OCI-LY7 (cell line): ENCODE measurements at places on chromosomes 16 and 17.
A peak's percentile ranks its signal among the peaks of the same experiment; 100 is the strongest.

- DNase-seq = no peak
These were observed 465 bp upstream of the PRSS22 start for GRCh38 chr16:2858245-2859025.

- peak; percentile 29 for DNase-seq
These were observed 36.0 kb upstream of the KLHDC4 start for GRCh38 chr16:87801679-87802259.

DNA sequence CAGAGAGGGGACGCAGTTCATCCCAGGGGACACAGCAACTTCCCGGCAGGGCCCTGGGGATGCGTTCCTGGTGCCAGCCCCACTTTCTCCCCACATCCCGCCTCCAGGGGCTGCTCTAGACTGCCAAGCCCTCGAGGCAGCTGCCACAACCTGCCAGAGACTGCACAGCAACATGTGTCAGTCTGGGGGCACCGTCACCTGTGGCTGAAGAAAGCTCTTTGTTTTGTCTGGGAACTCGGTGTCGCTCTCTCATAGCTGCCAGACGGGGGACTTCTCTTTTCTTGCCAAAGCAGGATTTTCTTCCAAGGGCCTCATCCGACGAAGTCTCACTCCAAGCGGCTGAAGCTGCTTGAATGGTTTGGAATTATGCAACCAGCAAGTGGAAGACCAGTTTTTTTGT lies 43.7 kb downstream of the COTL1 start:
- no peak for DNase-seq

DNA sequence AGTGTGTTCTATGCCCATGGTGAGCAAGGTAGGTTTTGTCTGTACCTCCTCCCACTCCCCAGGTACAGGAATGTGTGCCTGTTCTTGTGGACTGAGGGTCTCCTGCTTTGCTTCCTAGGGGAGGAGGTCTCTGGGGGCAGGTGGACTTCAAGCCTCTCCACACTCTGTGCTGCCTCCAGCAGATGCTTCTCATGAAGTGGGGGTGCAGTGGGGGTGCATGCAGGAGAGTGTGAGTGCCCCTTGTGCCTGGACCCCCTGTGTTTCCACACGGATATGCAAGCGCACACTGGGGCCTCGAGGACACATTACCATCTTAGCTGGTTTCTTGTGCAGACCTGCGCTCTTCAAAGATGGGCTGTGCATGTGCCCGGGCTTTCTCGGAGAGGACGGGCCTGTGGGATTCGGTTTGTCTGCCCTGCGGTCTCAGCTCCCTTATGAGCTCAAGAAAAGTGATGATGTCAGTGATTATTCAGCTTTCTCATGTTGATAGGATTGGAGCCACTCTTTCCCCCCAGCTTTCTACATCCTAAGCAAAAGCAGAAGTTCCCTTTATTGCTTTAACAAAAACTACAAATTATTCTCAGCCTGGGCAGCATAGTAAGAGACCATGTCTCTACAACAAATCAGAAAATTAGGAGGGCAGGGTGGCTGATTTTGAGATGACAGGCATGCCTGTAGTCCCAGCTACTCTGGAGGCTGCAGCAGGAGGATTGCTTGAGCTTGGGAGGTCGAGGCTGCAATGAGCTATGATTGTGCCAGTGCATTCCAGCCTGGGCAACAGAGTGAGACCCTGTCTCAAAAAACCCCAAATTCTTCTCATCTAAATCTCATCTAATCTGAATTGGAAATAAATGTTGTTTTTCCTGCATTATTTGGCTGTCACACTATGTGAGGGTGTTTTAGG lies 86.8 kb downstream of the RPTOR start:
- no peak for DNase-seq

DNA sequence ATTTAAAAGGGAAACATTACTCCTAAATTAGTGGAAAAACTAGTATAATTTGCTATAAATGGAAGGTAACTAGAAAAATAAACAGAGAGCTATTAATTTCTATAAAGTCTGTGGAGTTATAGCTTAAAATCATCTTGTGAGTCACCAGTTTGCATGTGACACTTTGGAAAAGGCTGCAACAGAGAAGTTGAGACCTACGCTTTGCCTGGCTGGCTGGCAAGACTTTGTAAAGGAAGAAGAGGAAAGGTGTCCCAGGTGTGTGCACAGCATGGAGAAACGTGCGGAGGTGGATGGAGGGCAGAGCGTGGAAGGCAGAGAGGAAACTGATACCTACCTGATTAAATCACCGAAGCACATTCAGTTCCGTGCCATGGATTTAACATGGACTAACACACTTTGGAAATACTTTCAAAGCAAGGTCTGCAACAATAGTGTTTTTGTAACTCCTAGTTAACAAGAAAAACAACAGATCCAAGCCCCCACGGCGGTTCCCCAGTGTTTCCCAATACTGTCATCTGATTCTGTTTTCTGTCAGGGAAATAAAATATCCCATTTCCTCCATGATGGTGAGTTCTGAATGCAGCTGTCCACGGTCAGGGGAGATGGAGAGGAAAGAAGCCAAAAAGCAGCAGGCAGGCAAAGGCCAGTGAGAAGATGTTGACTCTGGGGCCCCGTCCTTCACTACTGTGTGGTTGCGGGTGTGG lies 134.8 kb downstream of the XYLT1 start:
- no peak for DNase-seq

GRCh38 chr16:84759061-84759460 lies 59.3 kb downstream of the USP10 start:
- no peak for DNase-seq

GRCh38 chr17:34401165-34401564 lies 38.1 kb upstream of the CCL1 start:
- no peak for DNase-seq

- DNase-seq = no peak
These were observed 58.3 kb upstream of the AKTIP start for GRCh38 chr16:53561101-53561888.

DNA sequence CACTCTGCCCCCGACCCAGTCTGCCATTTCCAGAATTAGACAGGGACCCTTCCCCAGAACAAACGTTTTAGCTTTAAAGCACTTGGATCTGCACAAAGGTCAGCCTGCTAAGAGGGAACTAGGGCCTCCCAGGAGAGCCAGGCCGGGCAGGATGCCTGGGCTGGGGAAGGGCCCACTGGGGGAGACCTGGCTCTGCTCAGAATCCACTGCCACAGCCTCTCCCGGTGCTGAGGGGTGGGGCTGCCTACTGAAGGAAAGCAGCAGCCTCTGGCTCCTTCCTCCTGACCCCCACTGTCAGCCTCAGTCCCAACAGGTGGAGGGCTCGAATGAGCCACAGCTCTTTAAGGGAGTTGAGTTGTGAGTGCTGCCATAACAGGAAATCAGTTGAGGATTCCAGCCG lies 1.7 kb downstream of the YBX2 start:
- DNase-seq = no peak

GRCh38 chr16:88642881-88643643 lies 4.7 kb downstream of the IL17C start:
- no peak for DNase-seq

DNA sequence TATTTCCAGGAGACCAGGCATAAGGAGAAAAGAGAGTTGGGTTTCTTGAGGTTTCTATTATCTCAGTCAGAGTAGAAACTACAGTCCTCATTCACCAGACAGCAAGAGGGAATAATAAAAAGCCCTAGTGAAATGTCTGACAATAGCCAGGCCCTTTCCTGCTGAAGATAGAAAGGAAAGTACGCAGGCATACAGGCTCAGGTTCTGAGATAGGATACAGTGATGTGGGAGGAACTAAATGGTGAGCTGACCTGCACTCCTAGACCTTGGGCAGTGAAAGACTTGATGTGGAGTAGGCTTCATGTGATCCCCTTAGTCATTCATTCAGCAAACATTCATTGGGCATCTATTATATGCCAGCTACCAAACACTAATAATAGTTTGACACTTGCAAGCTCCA lies 14.9 kb downstream of the ZNF821 start:
- no peak for DNase-seq

GRCh38 chr16:4486126-4486893 lies 10.1 kb downstream of the HMOX2 start:
- DNase-seq = no peak

- no peak for DNase-seq
These were observed 177.1 kb downstream of the MSI2 start for GRCh38 chr17:57433452-57433851.

DNA sequence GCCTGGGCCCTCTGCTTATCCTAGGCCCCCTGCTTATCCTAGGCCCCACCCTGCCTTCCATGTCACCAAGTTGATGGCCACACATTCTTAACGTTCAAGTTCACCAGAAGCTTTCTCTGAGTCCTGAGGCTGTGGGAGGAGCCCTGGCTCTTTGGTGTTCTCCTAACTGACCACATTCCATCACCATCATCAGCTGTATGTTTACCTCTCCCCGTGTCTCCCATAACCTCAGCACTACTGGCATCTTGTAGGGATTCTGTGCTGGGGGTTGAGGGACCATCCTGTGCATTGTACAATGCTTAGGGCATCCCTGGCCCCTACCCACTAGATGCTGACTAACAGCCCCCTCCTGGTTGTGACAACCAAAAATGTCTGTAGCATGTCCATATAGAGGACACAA lies 99.3 kb downstream of the NDE1 start:
- no peak for DNase-seq

DNA sequence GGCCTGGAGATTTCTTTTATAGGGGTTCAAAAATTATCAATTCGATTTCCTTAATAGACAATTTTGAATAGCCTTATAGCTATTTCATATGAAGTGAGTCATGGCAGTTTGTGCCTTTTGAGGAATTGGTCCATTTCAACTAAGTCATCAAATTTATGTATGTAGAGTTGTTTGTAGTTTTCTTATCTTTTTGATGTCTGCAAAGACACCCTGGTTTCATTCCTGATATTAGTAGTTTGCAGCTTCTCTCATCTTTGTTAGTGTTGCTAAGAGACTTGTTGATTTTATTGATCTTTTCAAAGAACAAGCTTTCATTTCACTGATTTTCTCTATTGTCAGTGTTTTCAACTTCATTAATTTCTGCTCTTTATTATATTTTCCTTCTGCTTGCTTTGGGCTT lies 44.2 kb downstream of the N4BP1 start:
- DNase-seq = no peak

GRCh38 chr16:12901204-12901596 lies 198 bp upstream of the SHISA9 start:
- DNase-seq = no peak

DNA sequence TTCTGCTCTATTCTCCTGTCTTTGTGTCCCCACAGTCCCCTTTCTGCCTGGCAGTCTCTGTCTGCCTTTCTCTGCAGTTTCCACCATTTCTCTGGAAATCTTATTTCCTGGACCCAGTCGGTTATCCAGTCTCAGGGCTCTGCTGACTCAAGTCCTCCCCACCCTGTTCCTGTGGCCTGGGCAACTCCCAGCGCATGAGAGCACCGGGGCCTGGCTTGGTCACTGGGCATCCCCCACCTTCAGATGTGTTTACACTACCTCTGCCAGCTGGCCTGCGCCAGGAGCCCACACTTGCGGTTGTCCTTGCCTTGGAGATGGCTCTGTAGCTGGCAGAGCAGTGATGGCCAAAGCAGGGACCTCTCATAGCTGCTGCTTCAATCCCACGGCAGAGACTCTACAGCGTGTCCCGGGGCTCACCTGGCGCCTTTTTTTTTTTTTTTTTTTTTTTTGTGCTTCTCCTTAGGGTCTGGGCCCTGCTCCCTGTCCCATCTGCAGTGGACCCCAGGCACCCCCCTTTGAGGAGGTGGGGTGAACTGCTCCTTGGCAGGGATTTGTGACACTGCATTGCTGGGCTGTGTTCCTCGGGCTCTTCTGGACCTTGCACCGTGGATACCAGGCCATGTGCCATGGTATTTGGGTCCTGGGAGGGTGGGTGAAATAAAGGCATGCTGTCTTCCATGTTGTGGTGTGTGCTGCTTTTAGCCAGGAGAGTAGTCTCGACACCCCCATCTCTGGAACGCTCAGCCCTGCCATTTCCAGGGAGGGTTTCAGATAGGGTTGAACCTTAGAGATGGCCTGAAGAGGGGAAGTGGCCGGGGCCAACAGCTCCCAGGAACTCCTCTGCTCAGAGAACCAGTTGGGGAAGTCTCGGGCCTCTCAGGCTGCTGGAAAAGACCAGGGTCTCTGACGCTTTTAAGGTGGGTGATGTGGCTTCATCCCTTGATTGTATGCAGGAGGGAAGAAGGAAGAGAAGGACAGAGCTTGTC lies 17.5 kb downstream of the GUCY2D start:
- DNase-seq = no peak

- no peak for DNase-seq
These were observed 21.8 kb upstream of the PRM1 start for GRCh38 chr16:11302977-11303376.

DNA sequence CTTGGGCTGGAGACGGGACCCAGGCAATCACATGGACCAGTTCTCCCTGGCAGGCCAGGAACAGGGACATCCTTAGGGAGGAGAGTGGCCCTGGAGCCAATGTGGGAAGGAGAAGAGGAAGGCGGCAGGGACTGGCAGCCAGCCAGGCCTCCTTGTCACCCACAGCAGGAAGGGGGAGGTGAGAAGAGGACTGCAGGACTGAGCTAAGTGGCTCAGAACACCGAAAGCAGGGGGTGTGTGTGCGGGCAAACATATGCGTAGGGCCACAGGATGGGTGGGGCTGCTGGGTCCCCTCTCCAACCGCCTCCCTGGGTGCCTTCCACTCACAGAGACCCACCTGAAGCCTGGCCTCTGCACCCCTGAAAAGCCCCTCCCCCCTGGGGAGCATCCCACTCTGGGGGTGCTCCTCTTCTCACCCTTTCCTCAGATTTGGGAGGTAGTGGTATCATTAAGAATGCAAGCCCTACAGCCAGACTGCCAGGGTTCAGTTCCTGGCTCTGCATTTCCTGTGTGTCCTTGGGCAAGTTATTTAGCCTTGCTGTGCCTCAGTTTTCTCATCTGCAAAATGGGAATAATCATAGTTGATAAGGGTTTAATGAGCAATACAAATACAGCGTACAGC lies 8.1 kb downstream of the PNMT start:
- peak; percentile 42 for DNase-seq

DNA sequence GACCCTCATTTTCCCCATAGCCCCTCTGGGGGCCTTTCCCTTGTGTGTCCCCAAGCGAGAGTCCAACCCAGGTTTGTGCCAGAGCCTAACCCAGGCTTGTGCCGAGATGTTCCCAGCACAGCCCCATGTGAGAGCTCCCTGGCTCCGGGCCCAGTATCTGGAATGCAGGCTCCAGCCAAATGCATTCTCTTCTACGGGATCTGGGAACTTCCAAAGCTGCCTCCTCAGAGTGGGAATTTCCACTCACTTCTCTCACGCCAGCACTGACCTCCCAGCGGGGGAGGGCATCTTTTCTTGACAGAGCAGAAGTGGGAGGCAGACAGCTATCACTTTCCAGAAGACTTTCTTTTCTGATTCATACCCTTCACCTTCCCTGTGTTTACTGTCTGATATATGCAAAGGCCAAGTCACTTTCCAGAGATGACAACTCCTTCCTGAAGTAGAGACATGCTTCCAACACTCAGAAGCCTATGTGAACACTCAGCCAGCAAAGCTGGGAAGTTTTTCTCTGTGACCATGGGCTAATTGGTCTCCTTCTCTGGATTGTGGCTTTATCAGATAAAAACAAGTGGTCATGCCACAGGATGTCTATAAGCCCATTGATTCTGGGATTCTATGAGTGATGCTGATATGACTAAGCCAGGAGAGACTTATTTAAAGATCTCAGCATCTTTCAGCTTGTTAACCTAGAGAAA lies 2.5 kb upstream of the CCL2 start:
- no peak for DNase-seq

- DNase-seq = no peak
These were observed 100.6 kb downstream of the ENGASE start for GRCh38 chr17:79174905-79175856.

- DNase-seq = no peak
These were observed 38.5 kb upstream of the KIFC3 start for GRCh38 chr16:57840833-57841232.

GRCh38 chr17:17139972-17140589 lies 66.1 kb downstream of the PLD6 start:
- DNase-seq = peak; percentile 58

GRCh38 chr16:22670551-22671041 lies 143.4 kb upstream of the HS3ST2 start:
- peak; percentile 80 for DNase-seq

- no peak for DNase-seq
These were observed 510.7 kb downstream of the HAPSTR1 start for GRCh38 chr16:9602189-9602588.
